SK-N-DZ (cell line): ENCODE measurements at places on chromosomes 7 and 10.

- no peak for DNase-seq
These were observed 65.4 kb upstream of the STEAP1B start for GRCh38 chr7:22565315-22565811.

DNA sequence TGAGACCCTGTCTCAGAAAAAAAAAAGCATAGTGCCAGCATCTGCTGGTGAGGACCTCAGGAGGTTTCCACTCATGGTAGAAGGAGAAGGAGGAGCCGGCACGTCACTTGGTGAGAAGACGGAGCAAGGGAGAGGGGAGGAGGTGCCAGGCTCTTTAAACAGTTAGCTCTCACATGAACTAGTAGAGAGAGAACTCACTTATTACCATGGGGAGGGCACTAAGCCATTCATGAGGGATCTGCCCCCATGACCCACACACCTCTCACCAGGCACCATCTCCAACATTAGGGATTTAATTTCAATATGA lies 62.9 kb upstream of the VKORC1L1 start:
- DNase-seq: no peak

DNA sequence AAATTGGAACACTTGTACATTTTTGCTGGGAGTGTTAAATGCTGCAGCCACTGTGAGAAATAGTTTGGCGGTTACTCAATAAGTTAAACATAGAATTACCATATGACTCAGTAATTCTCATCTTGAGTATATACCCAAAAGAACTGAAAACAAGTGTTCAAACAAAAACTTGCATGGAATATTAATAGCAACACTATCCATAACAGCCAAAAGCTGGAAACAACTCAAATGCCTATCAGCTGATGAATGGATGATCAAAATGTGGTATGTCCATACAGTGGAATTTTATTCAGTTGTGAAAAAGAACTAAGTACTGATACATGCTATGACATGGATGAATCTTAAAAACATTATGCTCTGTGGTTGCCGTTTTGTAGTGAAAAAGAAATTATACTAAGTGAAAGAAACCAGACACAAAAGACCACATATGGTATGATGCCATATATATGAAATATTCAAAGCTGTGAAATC lies 63.0 kb upstream of the SP4 start:
- DNase-seq: no peak

- no peak for DNase-seq
These were observed 16.9 kb downstream of the CDH23 start for GRCh38 chr10:71413581-71413980.

GRCh38 chr10:118810796-118811505 lies 56.2 kb upstream of the CACUL1 start:
- DNase-seq: no peak

DNA sequence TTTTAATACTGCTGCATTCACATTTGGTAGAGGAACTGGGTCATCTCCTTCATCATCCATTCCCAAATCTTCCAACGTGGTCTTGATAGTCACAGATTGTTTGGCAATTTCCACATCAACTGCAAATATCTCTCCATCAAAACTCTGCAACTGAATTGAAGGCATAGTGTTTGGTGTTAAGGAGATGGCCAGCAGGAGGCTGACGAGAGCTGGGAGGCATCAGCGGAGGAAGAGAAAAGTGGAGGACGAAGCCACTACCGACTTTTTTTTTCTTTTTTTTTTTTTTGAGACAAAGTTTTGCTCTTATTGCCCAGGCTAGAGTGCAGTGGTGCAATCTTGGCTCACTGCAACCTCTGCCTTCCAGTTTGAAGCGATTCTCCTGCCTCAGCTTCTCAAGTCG lies 205.0 kb upstream of the KCTD7 start:
- no peak for DNase-seq

DNA sequence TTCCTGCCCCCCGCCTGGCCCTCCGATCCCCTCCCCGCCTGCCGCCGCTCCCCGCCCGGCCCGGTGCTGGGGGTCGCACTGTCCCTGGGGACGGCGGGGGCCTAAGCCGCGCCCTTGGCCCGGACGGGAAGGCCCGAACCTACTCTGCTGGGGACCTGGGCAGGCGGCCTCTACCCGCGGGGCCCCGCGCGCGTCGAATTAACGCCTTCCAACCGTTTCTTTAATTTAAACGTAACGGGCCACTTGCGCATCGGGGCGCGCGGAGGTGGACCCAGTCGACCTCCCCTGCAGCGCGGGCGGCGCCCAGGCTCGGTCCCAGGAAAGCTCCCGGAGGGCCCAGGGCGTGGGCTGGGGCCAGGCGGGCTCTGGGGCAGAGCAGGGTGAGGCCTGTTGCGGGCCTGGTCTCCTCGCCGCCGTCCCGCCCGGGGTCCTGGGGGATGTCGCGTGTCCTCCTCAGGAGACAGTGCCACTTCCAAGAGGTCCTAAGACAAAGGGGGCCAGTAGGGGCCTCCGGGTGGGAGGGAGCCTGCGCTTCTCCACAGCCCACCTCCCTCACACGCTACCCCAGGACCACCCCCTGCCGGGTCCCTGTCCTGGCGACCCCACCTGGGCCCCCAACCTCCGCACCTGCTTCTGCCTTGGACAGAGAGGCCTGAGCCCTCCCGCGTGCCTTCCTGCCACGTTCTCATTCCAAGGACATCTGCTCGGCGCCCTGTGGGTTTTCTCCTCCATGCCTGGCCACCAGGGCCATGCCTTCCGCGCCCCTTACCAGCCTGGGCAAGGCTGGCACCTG lies 658 bp upstream of the PTPRN2 start:
- DNase-seq: peak; percentile 32

- DNase-seq: no peak
These were observed 19.6 kb upstream of the GIMAP2 start for GRCh38 chr7:150665896-150666295.

GRCh38 chr7:144835155-144835611 lies 670 bp downstream of the TPK1 start:
- peak; percentile 70 for DNase-seq

DNA sequence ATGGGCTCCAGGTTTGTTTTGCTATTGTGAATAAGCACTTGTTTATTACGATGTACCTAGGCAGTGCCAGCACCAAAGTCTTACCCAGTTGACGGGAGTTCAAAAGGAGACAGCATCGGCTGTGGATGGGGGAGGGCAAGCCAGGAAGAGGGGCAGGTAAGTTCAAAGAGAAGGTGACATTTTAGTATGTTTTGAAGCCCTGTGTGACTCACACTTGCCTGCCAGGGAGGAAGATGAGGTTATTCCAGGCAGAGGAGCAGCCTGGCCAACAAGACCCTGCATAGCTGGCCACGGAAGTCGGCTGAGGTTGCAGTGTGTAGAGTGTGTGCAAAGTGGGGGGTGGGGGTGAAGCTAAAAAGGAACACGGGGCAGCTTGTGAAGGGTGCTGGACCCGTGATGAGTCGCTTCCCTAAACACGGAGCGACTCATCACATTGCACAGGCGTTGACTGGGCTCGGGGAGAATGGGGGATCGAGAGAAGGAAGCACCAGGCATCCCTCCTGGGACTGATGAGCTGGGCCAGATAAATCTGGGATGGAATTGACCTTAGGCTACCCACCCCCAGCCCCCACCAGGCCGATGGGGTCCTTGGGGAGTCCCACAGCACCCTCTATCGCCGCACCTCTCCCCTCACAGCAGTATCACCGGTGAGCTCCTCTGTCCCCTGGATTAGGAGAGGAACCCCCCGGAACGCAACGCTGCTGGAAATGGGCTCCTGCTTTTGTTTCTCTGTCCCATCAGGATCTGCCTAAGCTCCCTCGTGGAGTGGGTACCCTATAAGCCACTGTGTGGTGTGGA lies 97.9 kb upstream of the IKZF1 start:
- no peak for DNase-seq

GRCh38 chr7:104627516-104627915 lies 299.1 kb downstream of the LHFPL3 start:
- DNase-seq: no peak

- DNase-seq: no peak
These were observed 109.9 kb upstream of the JAZF1 start for GRCh38 chr7:28290496-28290895.

DNA sequence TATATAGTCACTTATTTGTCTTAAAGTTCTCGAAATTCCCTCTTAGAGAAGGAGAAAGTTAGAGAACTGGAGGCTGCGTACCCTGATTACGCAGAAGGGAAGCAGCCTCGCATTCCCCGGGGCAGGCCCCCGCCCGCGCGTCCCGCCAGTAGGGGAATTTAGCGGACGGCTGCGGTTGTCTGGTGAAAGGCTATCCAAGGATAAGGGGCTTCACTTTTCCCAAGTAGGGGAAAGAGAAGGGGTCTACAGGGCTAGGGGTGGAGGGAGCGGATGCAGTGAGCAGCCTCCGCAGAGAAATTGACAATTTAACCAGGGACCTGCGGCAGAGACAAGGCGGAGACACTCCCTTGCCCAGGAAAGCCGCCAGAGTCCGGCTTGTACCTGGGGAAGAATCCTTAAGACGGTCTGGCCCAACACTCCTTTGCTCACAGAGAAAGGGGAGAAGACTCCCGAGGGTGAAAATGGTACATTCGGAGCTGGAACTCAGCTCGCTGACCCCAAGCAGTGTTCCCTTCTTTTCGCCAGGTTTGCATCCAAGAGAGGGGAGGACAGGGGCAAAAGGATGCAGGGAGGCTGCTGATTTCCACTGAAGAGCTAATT lies 994 bp upstream of the MAGI2 start:
- peak; percentile 29 for DNase-seq

- no peak for DNase-seq
These were observed 239.3 kb downstream of the THSD7A start for GRCh38 chr7:11592699-11593098.

GRCh38 chr7:20314198-20314597 lies 16.5 kb upstream of the ITGB8 start:
- DNase-seq: no peak
